ENCODE measurements at places on chromosomes 12 and 14. TPM values are rescaled to one million over a fixed set of nuclear protein-coding genes. Genes with fewer than 3 reads are reported as not detected.

Gene MIP
- not detected for total RNA-seq

Gene NXPH4
- 0.82 TPM for total RNA-seq

DNA sequence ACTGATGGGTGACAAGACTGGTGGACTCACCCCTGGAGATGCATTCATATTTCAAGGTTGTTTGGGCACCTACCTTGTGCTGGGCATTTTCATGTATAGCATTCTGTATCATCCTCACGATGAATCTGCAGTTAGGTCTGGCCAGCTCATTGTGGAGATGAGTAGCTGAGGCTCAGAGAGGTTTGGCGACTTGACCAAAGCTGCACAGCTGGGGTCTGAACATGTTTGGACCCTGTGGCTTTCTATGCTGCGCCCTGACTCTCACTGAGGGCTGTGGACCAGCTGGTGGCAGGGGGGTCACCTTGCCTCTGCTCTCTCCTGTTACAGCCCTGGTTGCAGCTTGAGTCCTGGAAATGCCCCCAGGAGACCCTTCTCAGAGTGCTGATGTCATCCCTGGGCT lies 24.9 kb upstream of the CCDC63 start:
- DNase-seq: no peak

GRCh38 chr14:79354336-79354735 lies 857.0 kb downstream of the DIO2 start:
- no peak for DNase-seq

- no peak for DNase-seq
Measured at GRCh38 chr12:28872654-28873268, 276.3 kb upstream of the FAR2 start.

DNA sequence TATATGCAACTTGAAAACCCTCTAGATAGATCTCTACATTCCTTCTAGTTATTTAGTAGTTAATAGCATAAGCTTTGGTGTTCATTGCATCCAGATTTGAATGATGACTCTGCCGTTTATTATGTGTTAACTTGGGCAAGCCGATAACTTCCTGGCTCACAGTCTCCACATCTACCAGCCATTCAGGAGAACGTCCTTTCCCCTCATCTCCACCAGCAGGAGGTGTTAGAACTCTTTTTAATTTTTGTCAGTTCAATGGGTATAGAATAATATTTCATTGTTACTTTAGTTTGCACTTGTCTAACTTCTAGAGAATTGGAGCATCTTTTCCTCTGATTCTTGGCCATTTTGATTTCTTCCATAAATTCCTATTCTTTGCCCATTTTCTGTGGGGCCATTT lies 30.0 kb upstream of the WSCD2 start:
- no peak for DNase-seq

DNA sequence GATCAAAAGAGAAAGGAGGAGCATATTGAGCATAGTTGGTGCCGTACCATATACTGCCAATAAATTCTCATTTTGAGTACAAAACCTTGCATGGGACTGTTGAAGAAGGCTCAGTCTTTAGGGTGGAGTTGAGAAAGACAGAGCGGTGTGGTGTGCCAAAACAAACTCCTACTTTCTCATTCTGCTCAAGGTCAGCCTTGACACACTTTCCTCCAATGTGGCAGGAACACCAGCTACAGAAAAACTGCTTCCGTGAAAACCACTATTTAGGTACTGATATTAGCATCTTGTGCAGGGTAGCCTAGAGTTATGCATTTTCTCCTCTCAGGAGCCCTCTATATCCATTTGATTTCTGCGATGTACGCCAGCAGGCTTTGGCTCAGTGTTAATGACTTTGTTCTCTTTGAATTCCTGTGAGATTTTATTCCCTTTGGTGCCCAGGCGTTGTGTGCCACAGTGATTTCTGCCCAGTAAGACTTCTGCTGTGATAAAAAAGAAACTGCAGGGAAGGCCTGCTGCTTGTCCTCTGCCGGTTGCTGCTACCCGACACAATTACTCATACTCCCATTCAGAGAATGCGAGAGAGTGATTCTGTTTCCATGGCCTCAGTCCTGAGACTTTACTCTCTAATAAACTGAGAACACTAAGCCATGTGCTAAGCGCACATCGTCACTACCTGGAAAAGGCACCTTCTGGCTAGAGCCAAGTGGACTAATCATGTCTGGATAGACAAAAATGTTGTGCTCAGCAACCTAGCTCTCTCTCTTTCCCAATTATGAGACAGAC lies 88.3 kb upstream of the MDM1 start:
- no peak for DNase-seq

DNA sequence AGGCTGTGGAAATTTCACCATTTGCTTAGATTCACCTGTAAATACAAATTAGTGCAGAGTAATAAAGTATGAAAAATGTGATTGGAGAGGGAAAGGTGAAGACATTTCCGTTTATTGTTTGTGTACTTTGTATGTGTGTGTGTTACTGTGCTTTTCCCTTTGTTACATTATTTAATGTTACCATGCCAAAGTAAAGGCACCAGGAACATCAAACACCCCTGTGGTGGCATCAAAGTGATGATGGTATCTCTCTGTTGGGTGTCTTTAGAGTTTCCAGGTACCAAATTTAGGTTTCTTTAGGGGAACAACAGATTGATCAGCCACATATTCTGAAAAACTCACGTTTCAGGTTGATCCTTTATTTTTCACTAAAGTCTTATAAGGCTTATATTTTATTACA lies 189.0 kb upstream of the FBXO33 start:
- no peak for DNase-seq

DNA sequence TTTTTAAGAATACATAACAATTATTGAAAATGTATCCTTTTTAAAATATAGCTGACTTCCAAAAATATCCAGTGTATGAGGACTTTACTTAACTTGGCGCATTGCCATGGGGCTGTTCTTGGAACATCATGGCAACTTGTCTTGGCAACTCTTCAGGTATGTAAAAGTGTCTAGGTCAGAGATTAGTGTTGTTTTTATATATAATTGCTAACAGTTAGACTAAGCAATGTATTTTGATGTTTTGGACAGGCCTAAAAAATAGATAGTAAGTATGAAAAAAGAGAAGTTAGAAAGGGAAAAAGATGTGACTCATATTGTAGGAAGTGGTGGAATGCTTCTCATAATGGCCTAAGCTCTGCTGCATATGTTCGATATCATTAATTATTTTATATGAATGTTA lies 70.9 kb downstream of the MON2 start:
- DNase-seq: no peak

GRCh38 chr14:99718031-99718810 lies 34.1 kb downstream of the CYP46A1 start:
- no peak for DNase-seq

Gene GPR135
- total RNA-seq: 2.4 TPM

Gene IFNG-AS1
- not detected for total RNA-seq

DNA sequence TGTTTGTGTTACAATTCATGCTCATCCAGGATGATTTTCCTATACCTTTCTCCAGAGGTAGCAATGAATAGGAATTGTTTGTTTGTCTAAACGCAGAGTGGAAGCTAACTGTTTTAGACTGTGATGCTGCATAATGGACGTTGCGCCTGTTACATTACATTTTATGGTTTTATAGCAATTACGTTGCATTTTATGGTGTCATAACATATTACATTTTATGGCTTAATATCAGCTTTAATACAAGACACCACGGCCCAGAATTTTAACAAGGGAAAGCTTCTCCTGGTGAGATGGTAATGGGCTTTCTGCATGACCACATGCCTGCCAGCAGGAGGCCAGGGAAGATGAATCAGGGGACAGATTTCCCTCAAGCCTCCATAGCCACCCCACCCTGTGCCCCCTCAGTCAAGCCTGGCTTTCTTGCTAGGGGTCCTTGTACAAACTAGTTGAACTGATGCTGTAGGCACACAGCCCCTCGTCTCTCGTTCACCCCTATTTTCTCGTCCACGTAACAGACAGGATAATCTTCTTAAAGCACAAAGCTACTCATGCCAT lies 56.5 kb downstream of the HSPB8 start:
- DNase-seq: no peak

- DNase-seq: no peak
Measured at GRCh38 chr12:96091833-96092232, 56.4 kb upstream of the LTA4H start.

Gene NYNRIN
- total RNA-seq: 0.34 TPM

Gene ZBTB1
- 51.1 TPM for total RNA-seq

GRCh38 chr12:70994217-70994788 lies 73.8 kb upstream of the PTPRR start:
- no peak for DNase-seq

Gene FAM181A
- not detected for total RNA-seq

Gene PIANP
- 0.18 TPM for total RNA-seq

DNA sequence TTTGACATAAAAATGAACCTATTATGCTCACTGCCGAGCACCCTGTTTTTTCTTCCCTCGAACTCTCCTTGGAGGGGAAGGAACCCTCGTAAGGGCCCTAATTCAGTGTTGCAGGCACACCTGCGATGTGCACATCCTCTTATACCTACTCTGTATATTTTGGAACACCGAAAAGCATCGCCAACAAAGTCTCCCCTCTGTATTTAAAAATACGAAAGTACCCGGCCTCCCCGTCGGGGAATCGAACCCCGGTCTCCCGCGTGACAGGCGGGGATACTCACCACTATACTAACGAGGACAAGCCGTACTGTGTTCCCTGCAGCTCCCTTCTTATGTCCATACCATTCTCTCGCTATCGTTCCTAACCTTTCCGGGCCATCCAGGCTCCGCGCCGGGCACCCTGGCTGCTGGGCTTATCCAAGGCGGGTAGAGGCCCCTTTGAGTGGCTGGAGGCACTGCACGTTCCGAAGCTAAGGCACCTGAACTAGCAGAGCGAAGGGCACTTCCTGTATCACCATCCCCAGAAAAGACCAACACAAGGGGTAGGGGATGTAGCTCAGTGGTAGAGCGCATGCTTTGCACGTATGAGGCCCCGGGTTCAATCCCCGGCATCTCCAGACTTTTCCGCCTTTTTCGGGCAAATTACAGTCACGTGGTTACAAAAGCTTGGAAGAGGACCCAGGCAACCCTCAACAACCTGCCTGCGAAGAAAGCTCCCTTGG lies 25.1 kb upstream of the UBC start:
- peak; percentile 87 for DNase-seq

- DNase-seq: no peak
Measured at GRCh38 chr12:58513852-58514251, 406.5 kb downstream of the LRIG3 start.
